CMK (cell line): ENCODE measurements at places on chromosomes 7 and 10.
A peak's percentile ranks its signal among the peaks of the same experiment; 100 is the strongest.

DNA sequence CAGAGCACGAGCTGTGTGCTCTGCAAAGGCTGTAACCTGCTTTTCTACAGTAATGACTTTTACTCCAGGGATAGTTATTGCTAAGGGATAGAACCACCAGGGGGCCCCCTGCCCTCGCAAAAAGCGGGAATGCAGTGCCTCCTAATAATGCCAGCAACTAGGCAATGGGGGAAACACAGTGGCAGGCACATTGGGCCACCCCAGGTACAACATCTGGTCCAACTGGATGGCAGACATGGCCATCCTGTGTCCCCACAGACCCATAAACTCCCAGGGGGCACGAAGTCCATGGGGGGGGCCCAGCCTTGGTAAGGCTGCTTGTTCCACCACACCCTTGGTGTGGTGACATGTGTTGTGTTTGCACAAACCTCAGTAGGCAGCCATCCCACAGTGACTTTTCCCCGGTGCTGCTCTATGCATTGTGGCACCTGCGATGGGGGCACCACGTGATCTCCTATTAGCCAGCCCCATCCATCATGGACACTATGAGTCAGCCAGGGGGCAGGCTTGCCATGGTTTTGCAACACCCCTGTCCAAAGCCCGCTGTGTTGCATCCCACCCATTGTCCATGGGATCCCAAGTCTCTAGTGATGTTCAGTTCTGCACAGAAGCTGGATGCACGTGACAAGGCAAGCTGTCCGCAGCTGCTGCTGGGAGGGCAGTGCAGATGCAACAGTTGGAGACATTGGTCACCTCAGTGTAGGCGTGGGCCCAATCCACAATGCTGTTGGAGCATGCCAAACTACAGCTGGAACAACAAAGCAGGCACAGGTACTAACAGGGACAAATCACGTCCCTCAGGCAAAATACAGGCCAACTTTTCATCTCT is 84.0 kb downstream of the ANLN start:
- DNase-seq: no peak

- no peak for DNase-seq
Observed at GRCh38 chr7:151175793-151176311, 8.4 kb upstream of the GBX1 start.

GRCh38 chr7:143388491-143389101 is 7.5 kb downstream of the ZYX start:
- DNase-seq: no peak

- no peak for DNase-seq
Observed at GRCh38 chr10:71349406-71349805, 30.3 kb downstream of the SLC29A3 start.

DNA sequence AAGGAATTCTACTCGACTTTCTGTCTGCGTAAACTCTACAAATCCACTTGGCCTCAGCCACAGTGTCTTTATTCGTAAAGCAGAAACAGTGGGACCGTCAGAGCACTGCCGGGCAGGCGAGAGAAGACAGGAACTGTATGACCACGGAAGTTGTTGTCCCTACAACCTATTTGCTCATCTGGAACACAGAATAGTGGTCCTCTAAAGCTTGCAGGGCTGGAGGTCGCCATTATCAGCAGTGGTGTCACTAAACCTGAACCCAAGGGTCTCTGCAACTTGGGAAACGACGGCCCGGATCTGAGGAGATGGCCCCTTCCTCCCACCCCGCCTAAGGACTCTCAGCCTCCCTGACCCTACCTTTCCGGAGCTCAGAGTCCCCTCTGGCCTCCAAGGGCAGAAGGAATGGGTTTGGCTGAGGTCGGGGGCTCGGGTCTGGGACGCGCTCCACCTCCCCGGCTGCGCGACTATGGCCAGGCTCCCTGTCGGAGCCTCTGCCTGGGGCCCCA is 442 bp downstream of the STYXL1 start:
- DNase-seq: no peak

GRCh38 chr10:112605063-112605462 is 158.0 kb downstream of the VTI1A start:
- no peak for DNase-seq

- DNase-seq: no peak
Observed at GRCh38 chr10:78557433-78557925, 511.3 kb upstream of the ZMIZ1 start.

GRCh38 chr10:99531026-99531695 is 1.6 kb upstream of the NKX2-3 start:
- no peak for DNase-seq

DNA sequence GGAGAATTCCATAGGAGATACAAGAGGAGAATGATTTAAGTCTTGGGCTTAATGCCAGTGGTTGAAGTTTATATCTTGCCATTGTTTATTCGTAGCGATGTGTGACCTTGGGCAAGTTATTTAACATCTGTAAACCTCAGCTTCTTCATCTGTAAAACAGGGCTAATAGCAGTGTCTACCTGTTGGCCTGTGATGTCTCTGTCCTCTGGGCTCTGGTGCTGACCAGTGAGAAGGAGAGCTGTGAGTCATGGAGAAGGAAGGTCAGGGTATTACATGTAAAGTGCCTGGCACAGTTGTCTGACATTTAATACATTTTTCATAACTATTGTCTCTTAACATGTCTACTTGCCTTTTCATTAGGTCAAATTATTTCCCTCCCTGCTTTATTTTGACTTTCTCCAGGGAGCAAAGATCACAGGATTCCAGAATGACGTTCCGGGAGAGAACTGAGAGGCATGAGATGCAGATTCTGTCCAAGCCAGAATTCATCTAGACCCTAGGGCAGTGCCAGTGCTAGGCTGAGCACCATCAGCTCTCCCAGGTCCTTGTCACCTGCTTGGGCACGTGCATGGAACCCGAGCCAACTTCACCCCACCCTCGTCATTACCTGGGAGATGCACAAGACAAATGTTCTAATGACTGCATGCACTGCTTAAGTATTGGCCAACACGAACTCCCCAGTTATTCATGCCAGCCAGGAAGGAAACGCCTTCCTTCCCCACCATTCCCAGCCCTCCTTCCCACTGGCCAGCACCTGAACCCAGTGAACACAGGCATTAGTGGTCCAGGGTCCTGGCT is 187.9 kb downstream of the DPY19L1 start:
- no peak for DNase-seq

DNA sequence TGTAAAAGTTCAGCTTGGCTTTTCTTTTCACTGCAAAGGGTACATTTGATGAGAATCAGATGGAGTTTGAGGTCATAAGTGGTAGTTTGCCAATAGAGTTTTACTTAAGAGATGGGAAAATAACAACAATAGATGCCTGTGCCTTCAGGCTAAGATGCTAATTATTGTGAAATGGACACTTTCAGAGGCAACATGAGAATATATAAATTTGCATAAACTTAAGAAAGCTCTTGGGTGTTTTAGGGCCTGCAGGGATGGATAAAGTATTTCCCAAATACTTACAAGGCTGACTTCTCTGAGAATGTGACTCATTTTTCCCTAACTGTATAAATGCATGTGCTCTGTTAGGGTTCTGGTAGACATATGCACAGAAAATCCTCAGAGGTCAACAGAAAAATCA is 200.3 kb upstream of the SVIL start:
- DNase-seq: no peak

GRCh38 chr7:100080907-100081534 is 502 bp downstream of the ZNF3 start:
- no peak for DNase-seq

GRCh38 chr7:114183311-114184088 is 231.1 kb upstream of the FOXP2 start:
- no peak for DNase-seq

DNA sequence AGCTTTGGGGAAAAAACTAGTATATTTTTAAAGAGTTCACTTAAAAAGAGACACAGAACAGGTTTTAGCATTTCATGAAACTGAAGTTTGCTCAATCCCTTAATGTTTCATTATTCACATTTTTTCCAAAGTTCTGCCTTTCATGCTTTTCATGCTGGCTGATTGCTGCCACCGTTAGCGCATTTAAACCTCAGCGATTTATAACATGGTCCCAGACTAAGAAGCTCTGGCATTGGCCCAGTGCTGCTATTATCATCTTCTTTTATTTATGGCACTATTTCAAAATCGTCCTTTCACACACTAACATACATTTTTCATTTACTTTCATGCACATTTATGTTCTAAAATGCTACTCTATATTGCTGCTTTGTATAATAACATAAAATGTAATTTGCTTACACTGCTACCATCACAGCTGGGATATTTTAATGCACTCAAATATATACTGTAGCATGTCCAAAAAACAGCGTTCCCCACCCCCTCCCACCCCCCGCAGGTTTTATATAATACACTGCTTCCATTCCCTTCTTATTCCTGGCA is 141.9 kb downstream of the MPP7 start:
- no peak for DNase-seq

GRCh38 chr7:139047970-139048369 is 12.1 kb upstream of the ZC3HAV1L start:
- no peak for DNase-seq

DNA sequence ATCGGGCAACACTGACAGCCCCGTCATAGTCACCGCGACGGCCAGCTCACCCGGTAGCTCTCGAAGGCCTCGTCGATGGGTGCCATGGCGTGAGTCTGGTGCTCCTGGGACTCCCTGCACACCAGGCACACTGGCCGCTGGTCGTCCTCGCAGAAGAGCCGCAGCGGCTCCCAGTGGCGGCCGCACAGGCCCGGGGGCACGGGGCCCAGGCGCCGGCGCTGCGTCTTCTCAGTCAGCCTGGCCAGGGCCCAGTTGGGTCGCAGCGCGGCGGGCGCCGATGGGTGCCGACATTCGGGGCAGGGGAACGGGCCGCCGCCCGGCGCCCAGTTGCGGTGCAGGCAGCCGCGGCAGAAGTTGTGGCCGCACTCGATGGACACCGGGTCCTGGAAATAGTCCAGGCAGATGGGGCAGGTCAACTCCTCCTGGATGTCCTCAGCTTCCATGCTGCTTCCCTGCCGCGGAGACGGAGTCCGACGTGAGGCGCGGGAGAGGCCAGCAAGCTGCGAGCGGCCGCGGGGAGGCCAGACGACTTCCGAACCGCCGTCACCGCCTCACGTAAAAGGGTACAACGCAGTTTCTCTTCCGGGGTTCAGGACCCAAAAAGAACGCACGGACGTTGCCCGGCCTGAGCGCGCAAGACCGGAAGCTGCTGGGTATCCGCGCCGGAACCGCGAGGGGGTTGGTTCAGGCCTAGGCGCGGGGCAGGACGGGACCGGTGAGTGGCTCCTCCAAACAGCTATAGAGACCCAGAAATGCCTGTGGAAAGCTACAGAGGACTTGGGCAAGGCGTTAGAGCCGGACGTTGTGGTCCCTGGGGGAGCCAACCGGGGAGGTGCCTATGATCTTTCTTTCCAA is at the start of gene TRIM4:
Gene TRIM4, minus strand, starts transcription at position 572 of the 855 bp plus-strand sequence. Its CDS starts 129 bp downstream, at position 443.
- DNase-seq: peak; percentile 87

DNA sequence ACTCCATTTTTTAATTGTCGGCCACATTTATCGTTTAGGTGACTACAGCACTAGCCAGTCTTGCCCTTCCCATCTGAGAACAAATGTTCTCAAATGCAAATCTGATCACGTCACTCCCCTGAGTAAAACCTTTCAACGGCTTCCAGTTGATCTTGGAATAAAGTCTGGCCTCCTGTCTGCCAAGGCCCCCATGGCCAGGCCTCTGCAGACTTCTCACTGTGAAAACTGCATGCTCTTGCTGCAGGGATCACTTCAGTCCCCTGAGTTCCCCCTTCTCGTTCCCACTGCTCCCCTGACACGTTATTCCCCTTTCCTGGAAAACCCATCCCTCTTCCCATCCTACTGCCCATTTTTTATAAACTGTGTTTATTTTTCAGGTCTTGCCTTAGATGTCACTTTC is 124.1 kb upstream of the NEBL start:
- no peak for DNase-seq

- no peak for DNase-seq
Observed at GRCh38 chr7:157482025-157482424, 145.2 kb downstream of the DNAJB6 start.

- DNase-seq: no peak
Observed at GRCh38 chr7:69654849-69655707, 56.8 kb downstream of the AUTS2 start.

DNA sequence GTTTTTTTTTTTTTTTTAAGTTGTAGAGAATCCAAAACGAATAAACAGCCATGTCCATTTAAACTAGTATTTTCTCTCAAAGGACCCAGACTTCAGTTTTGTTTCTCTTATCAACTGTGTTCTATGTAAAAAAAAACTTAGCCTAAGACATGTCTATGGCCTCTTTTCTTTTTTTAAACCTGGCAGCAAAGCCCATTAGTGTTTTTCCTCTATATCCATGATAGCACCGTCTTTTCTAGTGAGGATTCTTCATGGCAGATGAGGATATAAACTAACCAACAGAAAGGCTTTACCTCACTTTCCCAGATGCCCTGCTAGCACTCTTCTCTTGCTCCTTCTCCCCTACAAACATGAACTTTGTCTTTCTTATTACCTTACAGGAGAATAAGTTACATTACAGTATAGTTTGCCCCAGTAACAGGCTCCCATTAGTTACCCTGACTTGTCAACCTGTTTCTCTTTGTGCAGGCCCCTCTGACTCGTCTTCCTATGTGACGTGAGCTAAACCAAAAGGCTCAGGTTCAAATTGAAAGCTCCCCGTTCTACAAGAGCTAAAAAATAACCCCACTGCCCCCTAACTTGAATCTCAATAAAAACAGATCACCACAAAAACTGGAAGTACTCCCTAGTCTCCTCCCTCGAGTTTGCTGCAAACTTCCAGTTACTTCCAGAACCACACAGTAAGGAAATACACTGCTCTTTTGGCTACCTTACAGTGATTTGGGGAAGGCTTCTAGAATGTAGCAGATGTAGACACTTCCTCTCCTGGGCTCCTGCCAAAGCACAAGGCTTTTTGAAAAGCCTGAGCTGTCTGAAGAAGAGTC is 20.1 kb downstream of the P4HA1 start:
- no peak for DNase-seq

GRCh38 chr7:141704112-141704511 is 2.1 kb upstream of the DENND11 start:
- no peak for DNase-seq

GRCh38 chr7:99112097-99112496 is 31.8 kb downstream of the SMURF1 start:
- DNase-seq: no peak

DNA sequence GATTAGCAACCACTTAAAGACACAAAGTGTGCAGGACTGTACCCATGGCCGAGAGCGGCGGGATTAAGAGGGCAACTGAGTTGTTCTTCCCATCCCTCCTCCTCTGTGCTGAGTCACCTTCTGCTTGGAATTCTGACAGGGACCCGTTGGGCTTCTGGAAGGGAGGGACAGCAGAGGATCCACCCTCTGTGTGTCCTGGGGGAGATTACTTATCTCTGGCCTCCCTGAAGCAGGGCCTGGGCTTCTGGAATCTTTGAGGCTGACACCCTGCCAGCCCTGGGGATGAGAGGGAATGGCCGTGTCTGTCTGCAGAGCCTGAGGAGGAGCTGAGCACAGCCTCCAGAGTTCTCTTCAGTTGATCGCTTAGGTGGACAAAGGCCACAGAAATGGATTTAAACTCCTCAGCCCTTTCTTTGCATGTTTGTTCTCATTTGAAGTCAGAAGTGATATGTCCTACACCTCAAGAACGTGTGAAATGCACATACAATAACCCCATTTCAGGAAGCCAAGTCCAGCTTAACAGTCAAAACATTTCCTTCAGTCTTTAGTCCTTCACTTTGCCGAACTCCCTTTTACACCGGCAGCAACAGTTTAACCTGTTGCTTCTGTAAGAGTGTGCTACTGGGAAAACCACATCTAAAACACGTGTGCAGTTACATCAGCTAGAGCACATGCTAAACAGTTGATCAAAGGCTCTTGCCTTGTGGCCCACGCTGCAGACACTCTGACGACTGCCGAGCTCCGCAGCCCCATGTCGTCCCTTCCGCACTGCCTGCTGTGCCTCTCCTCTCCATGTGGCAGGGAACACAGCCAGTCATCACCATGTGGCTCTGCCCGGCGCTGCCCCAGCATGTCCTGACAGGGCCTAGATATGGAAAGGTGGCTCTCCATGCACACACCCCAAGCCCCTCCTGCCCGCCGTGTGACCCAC is 55.7 kb downstream of the IKZF1 start:
- no peak for DNase-seq
